ENCODE measurements at places on chromosomes 5 and 9. TPM values are rescaled to one million over a fixed set of nuclear protein-coding genes. Genes with fewer than 3 reads are reported as not detected.
A peak's percentile ranks its signal among the peaks of the same experiment; 100 is the strongest.

DNA sequence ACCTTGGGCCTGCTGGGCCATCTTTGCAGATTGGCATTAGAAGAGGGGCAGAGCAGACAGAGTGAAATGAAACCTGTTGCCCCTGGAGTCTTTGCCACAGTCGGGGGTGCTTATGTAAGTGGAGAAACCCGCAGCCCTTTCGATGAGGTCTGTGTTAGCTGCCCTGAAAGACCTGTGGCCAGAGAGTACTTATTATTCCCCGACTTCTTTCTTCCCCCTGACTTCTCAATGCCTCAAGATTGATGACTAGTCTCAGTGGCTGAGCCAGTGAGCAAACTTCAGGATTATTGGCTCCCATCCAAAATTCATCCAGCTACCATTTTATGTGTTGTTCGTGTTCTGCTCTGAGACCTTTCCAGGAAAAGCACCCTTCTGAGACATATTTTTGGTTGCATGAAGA lies 7.6 kb downstream of the NTRK2 start:
- no peak for DNase-seq

- DNase-seq = no peak
Observed at GRCh38 chr5:178590141-178590923, at the start of gene COL23A1. COL23A1 (minus strand) TSS chr5:178590393.

GRCh38 chr9:26756881-26757280 lies 135.7 kb downstream of the CAAP1 start:
- DNase-seq = no peak

- DNase-seq = no peak
Observed at GRCh38 chr9:136935651-136936050, 8.9 kb downstream of the FBXW5 start.

- DNase-seq = no peak
Observed at GRCh38 chr5:33075731-33076130, 364.6 kb downstream of the NPR3 start.

DNA sequence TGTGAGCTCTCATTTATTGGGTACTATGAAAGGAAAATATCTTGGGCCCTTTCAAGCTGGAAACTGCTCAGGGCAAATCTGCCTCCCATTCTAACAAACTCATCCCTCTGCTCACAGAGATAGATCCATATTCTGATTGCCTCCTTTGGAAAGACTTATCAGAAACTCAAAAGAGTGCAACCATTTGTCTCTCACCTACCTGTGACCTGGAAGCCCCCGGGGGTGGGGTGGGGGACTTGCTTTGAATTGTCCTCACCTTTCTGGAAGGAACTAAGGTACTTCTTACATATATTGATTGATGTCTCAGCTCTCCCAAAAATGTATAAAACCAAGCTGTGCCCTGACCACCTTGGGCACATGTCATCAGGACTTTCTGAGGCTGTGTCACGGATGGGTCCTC lies 125.3 kb downstream of the ATP10B start:
- DNase-seq = no peak

- DNase-seq = no peak
Observed at GRCh38 chr9:27802418-27802817, 229.1 kb upstream of the C9orf72 start.

GRCh38 chr5:171764265-171764664 lies 21.4 kb upstream of the SMIM23 start:
- DNase-seq = no peak

DNA sequence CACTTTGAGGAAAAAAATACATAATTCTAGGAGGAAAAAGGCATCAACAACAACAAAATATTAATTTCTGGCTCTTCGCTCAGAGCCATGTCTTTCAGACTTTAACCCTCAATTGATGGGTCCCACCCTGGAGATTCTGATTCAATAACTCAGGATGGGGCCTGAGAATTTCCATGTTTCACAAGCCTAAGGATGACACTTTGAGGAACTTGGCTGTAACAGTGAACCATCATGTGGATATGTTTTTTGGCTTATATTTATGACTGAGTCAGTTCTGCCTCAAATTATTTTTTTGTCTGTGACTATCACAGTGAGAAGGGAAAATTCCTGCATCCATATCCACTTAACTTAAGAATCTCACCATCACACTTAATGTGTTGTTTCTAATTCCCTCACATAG lies 504.6 kb downstream of the RASEF start:
- DNase-seq = no peak

DNA sequence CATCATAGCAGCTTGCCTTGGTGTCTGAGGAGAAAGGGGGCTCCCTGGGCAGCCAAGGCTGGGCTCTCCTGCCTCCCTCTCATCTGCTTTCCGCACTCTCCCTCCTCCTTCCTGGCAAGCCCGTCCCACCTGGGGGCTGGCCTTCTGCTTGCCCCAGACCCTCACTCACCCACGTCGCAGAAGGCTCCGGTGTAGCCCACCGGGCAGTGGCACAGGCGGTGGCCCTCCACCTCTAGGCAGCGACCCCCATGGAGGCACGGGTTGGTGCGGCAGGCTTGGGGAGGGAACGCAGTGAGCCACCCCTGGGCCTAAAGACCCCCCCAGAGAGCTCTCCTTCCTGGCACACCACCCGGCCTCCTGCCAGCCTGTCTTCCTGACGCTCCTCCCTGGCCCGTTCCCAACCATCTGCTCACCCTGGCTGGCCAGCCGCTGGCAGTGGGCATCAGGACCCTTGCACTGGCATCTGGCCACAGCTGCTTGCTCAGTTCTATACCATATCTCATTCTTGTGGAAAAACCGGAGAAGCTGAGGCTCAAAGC lies 4.2 kb upstream of the PFN3 start:
- DNase-seq = no peak

DNA sequence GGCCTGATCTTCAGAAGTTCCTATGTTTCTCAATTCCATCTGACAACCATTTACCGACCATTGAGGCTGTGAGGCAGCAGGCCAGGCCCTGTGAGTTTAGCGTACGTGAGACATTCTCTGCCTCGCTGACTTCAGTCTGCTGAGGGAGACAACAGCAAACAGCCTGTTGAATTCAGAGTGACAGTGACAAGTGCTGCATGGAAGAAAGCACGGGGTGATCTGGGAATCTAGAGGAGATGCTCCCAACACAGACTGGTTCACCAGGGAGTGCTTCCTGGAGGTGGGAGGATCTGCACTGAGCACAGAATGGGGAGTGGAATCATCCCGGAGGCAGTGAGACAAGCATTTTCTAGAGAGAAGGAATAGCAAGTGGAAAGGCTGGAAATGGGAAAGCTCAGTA lies 10.0 kb upstream of the DDX41 start:
- DNase-seq = no peak

DNA sequence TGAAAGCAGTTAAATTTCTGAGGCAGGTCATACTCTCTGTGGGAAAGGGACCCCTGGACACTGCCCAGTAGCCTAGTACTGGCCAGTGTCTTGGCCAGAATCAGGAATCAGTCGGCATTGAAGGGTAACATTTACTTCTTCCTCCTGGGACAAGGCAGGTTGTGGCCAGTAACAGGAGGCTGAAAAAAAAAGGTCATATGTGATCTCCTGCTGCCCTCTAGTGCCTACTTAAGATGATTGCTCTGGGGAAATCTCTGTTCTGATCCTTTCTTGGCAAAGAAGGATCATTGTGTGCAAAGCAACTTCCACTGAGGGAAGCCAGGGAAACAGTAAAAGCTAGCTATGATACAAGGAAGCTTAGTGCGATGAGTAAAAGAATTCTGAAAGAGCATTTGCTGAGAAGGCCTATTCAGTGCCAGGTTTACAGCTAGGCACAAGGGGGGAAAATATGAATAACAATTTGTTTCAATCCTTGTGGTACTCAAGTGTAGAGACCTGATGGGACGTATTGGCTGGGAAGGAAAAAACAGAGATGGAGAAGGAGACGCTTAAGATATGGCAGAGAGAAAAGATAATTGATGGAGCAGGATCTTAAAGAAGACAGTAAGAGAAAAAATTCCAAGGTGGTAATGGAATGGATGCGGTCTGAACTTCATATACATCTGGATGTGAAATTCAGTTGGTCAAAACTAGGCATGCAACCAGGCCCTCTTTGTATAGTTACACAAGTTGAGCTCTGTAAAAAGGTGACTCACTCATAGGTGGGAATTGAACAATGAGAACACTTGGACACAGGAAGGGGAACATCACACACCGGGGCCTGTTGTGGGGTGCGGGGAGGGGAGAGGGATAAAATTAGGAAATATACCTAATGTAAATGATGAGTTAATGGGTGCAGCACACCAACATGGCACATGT lies 25.8 kb upstream of the TRIM32 start:
- DNase-seq = peak; percentile 73

GRCh38 chr5:139446956-139447779 lies 7.8 kb upstream of the DNAJC18 start:
- peak; percentile 38 for DNase-seq

DNA sequence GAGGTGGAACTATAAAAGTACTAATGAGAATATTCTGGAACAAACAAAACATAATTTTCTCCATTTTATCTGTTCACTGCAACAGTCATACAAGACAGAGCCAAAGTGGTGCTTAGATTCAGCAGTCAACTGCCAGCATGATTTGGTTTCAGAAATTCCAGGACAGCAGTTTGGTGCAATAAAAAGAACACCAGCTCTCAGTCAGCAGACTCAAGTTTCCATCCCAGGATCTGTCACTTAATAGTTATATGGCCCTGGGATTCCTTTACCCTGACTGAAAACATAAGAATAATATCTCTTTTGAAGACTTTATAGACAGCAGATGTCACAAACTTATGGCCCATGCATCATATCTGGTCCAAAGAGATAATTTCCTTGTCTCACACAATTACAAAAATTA lies 92.8 kb upstream of the RASEF start:
- no peak for DNase-seq

Gene FAM200C
- total RNA-seq = 5.0 TPM

Gene PCDHB12
- not detected for total RNA-seq

Gene CLIC3
- total RNA-seq = 1.7 TPM

Gene PTCH1
- total RNA-seq = 0.77 TPM

Gene SPINK7
- not detected for total RNA-seq

Gene LRRC19
- total RNA-seq = not detected

Gene RBM18
- 12.7 TPM for total RNA-seq

Gene RORB
- 0.17 TPM for total RNA-seq

Gene ELAVL2
- not detected for total RNA-seq

Gene FOXD4
- 1.2 TPM for total RNA-seq

Gene PCDHB15
- 0.10 TPM for total RNA-seq

All from HT1080 (cell line).